ENCODE measurements at places on chromosomes 2 and 18.
A peak's percentile ranks its signal among the peaks of the same experiment; 100 is the strongest.

DNA sequence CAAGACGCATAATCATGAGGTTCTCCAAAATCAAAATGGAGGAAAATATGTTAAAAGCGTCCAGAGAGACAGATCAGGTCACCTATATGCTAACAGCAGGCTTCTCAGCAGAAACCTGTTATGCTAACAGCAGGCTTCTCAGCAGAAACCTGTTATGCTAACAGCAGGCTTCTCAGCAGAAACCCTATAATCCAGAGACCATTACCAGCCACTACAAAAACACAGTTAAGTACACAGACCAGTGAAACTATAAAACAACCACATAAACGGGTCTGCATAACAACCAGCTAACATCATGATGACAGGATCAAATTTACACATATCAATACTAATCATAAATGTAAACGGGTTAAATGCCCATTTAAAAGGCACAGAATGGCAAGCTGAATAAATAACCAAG is 1548.4 kb upstream of the TMEFF2 start:
- no peak for DNase-seq

- no peak for DNase-seq
Observed at GRCh38 chr2:3432067-3432466, 52.6 kb downstream of the TRAPPC12 start.

DNA sequence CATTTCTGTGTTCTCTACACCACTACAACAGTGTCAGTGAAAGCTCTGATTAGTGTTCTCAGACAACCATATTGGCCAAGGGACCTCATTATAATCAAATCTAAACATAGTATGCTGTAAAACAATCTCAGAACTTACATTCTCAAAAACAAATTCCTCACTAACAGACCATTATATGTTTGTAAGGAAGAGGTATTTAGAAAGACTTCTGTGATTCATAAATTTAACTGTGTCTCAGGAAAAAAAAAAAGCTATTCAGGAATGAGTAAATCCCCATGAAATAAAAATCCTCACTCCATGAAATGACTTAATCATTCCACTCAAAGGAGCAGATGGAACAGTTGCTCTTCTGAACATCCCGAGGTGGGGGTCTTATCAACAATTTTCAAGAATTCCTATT is 413.0 kb downstream of the CDH2 start:
- DNase-seq: peak; percentile 10

DNA sequence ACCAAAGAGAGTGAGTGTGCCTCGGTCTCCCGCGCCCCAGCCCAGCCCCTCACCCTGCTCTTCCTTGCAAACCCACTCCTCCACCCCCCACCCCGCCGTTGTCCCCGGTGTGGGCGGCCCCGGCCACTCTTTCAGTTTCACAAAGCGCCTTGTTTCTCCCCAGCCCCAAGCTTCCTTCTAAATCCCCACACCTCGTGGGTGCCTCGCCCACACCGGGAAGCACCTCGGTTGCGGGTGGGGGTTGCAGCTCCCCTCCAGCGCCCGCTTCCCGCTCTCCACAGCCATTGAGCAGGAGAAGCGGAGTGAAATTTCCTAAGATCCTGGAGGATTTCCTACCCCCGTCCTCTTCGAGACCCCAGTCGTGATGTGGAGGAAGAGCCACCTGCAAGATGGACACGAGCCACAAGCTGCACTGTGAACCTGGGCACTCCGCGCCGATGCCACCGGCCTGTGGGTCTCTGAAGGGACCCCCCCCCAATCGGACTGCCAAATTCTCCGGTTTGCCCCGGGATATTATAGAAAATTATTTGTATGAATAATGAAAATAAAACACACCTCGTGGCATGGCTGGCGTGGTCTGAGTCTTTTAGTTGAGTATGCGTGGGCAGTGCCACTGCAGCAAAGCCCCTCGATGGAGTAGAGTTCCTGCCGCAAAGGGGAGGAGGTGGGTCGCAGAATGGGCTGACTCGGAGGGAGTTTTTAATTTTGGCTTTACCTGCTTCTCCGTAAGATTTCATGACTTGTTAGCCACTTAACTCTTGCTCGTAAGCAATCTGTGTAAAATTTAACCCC is 848 bp downstream of the TMSB10 start:
- no peak for DNase-seq

GRCh38 chr2:212194396-212194795 is 344.2 kb downstream of the ERBB4 start:
- DNase-seq: no peak

DNA sequence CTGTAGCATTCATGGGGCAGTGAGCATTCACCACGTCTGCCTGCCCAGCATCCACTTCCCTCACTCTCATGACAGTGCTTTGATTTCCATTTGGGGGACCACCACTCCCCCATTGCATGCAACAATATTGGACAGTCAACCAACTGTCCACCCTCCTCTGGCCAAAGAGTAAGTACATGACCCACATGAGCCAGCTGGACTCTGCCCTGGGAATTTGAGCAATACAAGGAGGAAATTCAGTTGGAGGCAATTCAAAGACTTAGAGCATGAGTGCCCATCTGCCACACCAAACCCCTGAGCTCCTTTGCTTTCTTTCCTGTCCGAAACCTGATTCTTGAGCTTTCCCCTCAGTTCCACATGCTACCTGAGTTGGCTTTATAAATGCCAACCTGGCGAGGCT is 41.7 kb upstream of the PNO1 start:
- no peak for DNase-seq

- no peak for DNase-seq
Observed at GRCh38 chr18:49227441-49228165, 232.8 kb downstream of the DYM start.

DNA sequence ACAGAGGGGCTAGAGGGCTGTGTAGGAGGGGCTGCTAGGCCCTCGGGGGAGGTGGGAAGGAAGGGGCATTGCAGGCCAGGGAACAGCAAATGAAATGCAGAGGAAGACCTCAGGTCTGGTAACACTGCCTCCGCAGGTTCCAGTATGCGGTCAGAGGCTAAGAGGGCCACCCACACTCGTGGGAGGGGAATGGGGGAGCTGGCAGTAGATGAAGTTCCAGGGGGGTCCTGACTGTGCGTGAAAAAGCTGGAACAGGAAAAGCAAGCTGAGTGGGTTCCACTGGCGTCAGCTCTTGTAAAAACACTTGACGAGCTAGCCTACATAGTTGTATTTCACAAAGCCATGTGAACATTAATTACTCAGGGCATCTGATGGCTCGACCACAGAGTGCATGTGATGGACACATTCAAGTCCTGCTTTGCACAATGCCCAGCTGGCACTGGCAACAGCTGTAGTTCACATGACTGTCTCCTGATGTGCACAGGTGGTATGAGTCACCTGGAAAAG is 29.0 kb upstream of the PTPN4 start:
- DNase-seq: no peak

DNA sequence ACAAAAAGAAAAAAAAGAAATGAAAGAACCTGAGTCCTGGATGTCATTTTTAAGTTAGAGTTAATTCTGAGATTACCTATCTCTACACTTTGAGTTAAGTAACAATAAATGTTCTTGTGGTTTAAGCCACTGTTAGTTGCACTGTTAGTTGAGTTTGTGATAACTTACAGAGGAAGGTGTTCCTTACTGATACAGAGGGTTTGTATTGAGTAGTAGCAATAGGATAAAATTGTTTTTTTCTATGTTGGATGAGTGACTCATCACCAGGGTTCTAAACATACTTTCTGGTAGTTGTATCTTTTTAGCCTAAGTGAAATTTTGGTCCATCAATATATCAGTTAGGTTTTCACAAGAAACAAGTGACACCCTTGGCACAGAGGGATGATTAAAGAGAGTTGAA is 4.0 kb upstream of the LCLAT1 start:
- no peak for DNase-seq

GRCh38 chr2:41719756-41720155 is 328.1 kb upstream of the PKDCC start:
- DNase-seq: no peak

DNA sequence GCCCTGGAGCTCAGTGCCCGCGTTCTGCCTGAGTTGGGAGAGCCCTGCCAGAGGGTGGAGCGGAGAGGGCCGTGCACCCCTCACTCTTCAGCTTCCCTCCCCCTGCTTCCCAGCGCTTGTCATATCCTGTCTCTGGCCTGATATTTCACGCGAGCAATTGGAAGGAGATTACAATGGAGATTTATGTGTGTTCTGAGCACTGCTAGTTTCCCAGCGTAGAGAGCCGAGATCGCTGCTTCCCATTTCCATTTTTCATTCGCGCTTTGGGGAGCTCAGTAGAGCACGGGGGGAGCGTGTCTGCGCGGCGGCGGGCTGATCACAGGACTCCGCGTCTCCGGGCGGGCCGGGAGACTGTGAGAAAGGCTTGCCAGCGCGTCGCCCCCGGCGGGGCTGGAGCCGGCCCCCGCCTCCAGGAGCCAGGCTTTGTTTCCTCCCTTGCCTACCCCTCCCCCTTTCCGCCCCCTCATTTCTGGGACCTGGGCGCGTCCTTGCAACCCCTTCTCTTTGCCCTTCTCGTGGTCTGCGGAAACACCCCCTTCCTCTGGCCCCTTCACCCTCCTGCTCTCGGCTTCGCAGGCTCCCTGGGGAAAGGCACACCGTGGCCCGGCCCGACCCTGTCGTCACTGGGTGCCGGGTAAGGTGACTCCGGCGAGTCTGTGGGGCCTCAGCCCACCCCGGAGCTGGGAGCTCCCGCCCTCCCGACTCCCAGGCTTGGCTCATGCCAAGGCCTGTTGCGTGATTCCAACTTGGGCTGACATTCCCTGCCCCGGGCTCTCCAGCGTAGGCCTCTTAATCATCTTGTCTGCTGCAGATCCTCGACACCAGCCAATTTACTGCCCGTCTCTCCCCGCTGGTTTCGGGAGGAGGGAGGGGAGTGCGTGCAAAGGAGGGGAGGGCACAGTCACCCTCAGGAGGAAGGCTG is 5.8 kb downstream of the DLX2 start:
- DNase-seq: peak; percentile 89

DNA sequence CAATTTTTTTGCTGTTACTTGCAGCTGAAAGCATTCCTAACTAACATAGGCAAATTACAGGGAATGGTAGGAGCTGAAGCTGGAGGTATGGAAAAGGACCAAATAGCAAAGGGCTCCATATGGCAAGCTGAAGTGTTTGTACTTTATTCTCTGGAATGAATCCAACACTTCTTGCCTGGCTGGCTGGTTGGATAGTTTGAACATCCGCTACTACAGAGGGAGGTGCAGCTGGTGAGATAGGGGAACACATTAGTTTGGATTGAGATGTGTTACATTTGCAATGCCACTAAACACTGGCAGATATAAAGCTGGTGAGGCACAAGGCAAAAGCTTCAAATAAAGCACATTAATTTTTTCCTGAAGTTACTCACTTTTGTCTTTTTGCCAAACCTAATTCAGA is 291.5 kb downstream of the SP3 start:
- no peak for DNase-seq

DNA sequence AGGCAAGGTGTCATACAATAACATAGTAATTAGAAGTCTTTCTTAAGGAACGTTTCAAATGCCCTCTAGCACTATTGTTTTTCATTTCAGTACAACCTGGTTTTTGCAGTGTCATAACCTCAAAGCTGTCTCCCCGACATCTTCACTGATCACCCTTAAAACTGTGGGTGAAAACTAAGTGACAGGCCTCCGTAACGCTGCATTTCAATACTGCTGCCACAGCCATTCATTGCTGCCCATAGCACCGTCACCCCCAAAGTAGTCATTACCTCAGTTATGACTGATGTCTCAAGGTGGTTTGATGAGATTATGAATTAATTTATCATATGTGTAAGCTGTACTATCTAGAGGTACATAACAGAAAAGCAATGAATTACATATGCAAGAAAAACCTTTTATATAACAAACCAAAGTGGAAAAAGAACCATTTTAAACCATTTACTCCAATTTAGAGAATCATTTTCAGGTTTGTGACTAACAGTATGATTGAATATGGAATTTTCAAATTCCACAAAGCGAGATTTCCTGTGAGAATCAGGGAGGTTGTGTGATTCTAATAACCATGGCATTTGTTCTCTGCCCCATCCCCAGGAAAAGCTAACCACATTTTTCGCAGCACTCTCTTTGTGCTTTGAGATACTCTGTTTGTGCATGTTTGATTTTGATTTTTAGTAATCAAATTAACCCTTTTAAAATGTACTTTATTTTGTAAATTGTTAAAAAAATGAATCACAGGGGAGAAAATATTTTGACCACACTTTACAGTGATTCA is 263.0 kb downstream of the PTGR3 start:
- peak; percentile 16 for DNase-seq

- DNase-seq: no peak
Observed at GRCh38 chr18:56509656-56510055, 128.7 kb downstream of the TXNL1 start.

GRCh38 chr2:65055422-65056214 is 598 bp upstream of the CEP68 start:
- DNase-seq: no peak

DNA sequence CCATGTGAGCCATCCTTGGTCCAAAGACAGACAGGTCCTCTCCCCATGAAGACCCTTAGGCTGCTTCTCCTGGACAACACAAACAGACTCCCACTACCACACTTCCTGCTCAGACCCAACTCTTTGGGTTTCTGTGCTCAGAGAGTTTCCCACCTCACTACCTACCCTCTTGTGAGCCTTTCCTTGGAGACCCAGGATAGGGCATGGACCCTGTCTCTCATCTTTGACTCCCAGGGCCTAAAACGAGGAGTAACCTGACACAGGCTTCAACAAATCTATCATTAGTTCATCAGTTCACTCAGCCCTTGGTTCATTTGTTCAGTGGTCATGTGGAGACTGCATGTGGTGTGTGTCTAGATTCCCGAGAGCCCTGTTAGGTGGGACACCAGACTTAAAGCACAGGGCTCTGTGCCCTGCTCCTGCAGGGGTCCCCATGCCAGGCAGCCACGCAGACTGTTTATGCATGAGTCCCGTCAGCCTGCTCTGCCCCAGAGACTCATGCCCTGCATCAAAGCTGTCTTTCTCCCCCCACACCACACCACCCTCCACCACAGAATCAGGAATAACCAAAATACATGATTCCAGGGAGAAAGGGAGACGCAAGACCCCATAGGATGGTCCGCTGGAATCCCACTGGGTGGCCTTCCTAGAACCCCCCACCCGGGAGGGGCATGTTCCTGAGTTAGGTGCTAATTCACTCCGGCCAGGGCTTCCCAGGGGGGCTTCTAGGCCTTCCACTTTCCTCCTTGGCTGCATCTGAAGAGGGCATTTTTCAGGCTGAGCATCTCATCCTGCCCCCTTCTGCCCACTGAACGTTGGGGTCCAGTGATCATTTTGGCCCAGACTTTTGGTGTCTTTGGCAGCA is 100.2 kb upstream of the TEX51 start:
- no peak for DNase-seq

- DNase-seq: no peak
Observed at GRCh38 chr2:23291239-23291638, 93.7 kb upstream of the KLHL29 start.

- no peak for DNase-seq
Observed at GRCh38 chr2:203209538-203209937, 29.3 kb upstream of the CYP20A1 start.

DNA sequence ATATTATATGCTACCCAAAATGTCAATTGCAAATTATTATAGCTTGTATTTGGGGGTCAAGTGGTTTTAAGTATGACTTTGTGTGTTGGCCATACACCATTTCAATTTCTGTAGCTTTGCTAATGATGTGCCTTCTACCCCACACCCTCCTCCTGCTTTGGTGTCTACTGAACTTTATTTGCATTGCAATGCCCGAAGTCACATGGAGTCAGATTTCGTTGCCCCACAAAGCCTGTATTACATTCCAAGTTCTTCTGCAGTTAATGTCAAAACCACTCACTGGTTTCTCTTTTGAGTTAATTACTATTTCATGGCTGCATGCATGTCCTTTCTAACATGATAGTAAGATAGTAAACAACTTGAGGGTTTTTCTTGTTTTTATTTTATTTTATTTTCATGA is 528.9 kb downstream of the RIT2 start:
- DNase-seq: no peak

- DNase-seq: no peak
Observed at GRCh38 chr2:227706859-227707258, 11.0 kb downstream of the SLC19A3 start.

GRCh38 chr2:161780881-161781280 is 156.7 kb downstream of the SLC4A10 start:
- no peak for DNase-seq
